ELR (cell line): ENCODE measurements at places on chromosomes 3 and 15.

GRCh38 chr15:59115047-59115446 is 10.1 kb downstream of the CCNB2 start:
- no peak for DNase-seq

DNA sequence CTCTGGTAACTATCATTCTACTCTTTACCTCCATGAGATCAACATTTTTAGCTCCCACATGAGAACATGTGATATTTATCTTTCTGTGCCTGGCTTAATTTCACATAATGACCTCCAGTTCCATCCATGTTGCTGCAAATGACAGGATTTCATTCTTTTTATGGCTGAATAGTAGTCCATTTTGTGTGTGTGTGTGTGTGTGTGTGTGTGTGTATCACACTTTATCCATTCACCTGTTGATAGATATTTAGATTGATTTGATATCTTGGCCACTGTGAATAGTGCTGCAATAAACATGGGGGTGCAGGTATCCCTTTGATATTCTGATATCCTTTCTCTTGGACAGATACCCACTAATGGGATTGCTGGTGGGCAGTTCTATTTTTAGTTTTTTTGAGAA is 18.3 kb downstream of the DLG1 start:
- no peak for DNase-seq

- DNase-seq, result no peak
These were observed 33.0 kb downstream of the KBTBD8 start for GRCh38 chr3:67030785-67031740.

DNA sequence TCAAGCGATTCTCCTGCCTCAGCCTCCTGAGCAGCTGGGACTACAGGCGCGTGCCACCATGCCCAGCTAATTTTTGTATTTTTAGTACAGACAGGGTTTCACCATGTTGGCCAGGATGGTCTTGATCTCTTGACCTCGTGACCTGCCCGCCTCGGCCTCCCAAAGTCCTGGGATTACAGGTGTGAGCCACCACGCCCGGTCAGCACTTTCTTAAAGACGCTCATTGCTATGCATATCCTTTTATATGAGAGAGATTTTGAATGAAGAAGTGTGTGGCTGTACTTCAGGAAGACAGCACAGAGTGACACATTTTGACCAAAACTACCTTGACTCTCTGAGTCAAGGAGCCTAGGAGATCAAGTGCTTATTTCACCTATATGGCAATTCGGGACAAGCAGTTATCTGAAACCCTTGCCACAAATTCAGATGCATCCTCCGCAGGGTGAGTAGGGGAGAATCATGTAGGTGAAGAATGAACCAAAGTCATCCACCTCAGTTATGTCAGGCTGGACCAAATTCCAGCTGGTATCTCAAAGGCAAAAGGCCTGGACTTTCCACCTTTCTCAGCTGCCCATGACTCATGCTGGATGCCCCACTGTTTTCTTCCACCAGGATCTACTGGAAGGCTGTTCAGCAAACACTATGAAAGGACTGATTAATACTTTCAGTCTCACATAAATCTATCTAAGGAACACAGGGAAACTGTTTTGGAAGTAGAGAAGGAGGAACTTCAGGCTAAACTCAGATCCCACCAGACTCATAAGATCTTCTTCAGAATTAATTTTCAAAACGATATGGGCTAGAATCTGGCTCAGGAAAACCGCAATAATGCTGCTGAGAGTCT is 31.9 kb downstream of the SUSD5 start:
- peak; percentile 58 for DNase-seq

GRCh38 chr3:49673121-49673714 is 933 bp upstream of the APEH start:
- DNase-seq, result peak; percentile 35

GRCh38 chr3:122263058-122263457 is 62.0 kb upstream of the CSTA start:
- no peak for DNase-seq

DNA sequence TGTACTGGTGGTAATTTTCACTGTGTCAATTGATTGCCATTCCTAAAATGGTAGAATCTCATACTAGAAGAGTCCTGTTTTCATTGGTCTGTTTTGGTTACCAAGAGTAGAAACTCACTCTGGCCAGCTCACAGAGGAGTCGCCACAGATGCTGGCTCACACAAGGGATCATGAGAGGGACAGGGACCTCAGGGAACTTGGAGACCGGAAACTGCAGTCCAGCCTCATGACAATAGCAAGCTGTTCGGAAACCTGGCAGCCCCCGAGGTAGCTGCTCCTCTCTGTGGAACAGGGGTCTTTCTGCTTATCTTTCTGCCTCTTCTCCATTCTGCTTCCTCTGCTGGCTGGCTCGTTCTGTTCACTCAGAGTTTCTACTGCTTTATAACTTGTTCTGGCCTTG is 192.9 kb downstream of the PLCL2 start:
- no peak for DNase-seq

GRCh38 chr3:188742755-188743550 is 428.8 kb upstream of the TPRG1 start:
- no peak for DNase-seq

DNA sequence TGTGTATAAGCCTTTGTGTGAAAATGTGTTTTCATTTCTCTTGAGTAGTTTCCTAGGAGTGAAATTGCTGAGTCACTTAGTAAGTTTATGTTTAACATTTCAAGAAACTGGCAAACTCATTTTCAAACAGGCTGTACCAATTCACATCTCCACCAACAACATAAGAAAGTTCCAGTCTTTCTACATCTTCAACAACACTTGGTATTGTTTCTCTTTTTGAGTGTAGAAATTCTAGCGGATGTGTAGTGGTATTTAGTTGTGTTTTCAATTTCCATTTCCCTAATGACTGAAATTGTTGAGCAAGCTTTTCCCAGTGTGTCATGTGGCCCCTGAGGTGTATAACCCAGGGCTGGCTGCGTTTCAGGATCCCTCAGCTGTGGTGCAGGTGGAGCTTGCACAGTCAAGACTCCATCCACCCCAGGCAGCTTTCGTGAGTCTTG is 258.5 kb downstream of the PDCD6IP start:
- no peak for DNase-seq

- no peak for DNase-seq
These were observed 30.7 kb upstream of the CHRNB4 start for GRCh38 chr15:78671626-78672211.

- DNase-seq, result peak; percentile 33
These were observed 279.4 kb upstream of the TLE3 start for GRCh38 chr15:70376929-70377691.
